Muscle of back (tissue), 13 donors: ENCODE measurements at places on chromosomes 2 and 18.
A peak's percentile ranks its signal among the peaks of the same experiment; 100 is the strongest.

DNA sequence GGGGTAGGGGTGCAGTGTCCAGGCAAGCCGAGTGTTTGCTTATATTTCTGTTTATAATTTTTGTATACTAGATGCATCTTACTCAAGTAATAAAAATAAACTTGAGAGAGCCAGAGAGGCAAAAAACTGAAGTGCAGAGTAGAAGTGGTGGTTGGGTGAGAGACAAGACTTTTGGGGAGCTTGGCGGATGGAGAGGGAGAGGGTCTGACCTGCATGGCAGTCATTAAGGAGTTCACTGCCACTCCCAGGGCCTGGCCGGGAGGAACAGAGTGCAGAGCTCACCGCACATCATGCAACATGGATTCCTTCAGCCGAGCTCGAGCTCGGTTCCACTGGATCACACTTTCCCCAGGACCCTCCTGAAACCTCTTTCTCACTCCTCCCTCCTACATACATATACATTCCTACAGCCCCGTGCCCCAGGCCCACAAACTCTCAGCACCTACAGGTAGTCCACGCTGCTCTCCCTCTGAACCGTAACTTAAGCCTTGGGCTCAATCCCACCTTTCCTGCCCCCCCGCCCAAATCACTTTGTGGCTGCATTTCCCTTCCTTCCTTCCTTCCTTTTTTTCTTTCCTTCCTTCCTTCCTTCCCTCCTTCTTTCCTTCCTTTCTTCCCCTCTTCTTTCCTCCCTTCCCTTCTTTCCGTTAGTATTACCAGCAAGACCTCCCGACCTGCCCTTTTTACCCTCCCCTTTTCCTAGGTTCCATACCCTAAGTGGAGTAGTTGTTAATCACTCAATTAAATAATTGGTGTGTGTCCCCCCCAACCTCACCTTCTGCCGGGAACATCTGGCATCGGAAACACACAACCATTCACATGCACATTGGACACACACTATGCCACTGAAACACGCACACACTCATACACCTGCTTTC is 37.1 kb upstream of the ATP6V1B1 start:
- no peak for DNase-seq

- no peak for DNase-seq
These were observed 42.9 kb upstream of the HS6ST1 start for GRCh38 chr2:128361376-128362131.

DNA sequence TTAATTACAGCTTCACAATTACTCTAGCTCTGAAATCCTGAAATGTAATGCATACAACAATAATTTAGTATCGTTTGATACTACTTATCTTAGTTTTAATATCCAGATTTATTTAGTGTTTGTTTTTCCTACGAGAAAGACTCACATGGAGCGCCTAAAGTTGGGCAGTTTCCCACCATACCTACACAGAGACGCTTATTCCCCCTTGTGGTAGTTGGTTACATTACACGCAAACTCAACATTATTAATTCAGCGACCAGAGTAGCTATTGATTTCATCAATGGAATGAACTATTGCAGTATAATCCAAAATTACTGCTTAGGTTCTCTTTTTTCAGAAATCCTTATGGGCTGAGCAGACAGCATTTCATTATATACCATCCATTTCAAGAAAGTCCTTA is 164.0 kb upstream of the REG3G start:
- DNase-seq = peak; percentile 15

GRCh38 chr2:188819792-188820191 is 154.4 kb upstream of the COL3A1 start:
- no peak for DNase-seq

- no peak for DNase-seq
These were observed 2.1 kb downstream of the COQ10B start for GRCh38 chr2:197455428-197455827.

- no peak for DNase-seq
These were observed 410.4 kb downstream of the DSC3 start for GRCh38 chr18:30632071-30632698.

DNA sequence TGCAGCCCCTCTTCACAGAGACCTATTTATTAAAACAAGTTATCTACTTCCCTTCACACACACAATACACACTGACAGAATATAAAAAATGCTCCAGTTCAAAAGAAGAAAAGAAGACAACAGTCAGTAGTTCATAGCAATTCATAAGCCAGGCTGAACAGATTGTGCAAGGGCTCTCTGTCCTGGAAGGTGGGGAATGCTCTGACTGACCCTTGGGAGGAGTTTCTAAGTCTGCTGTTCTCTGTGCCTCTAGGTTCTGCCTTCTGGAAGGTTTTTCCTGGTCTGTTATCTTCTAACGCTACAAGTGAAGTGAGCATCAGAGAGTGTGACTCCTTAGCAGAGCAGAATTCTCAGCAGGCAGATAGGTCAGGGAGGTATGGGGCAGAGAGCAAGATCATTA is 35.7 kb downstream of the SP3 start:
- no peak for DNase-seq

DNA sequence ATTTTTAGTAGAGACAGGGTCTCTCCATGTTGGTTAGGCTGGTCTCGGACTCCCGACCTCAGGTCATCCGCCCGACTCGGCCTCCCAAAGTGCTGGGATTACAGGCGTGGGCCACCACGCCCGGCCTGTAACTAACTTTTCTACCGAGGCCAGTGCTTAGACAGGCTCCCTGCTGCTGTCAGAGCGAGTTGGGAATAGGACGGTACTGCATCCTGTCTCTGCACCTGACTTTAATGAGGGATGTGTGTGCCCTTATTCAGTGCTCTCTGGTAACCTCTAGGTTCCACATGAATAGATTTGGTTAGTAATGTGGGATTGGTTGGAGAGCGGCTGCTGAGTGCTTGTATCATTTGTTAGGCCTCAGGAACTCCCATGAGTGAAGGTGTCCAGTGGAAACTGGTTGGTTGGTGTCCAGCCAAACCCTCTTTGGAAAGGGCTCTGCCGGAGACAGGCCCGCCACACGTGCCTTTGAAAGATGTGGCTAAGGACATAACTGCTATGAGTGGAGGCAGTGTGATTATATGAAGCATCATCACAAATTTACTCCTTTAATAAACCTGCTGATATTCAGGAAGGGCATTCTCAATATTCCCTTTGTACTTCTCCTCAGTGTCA is 36.6 kb downstream of the MYOM1 start:
- DNase-seq = no peak

DNA sequence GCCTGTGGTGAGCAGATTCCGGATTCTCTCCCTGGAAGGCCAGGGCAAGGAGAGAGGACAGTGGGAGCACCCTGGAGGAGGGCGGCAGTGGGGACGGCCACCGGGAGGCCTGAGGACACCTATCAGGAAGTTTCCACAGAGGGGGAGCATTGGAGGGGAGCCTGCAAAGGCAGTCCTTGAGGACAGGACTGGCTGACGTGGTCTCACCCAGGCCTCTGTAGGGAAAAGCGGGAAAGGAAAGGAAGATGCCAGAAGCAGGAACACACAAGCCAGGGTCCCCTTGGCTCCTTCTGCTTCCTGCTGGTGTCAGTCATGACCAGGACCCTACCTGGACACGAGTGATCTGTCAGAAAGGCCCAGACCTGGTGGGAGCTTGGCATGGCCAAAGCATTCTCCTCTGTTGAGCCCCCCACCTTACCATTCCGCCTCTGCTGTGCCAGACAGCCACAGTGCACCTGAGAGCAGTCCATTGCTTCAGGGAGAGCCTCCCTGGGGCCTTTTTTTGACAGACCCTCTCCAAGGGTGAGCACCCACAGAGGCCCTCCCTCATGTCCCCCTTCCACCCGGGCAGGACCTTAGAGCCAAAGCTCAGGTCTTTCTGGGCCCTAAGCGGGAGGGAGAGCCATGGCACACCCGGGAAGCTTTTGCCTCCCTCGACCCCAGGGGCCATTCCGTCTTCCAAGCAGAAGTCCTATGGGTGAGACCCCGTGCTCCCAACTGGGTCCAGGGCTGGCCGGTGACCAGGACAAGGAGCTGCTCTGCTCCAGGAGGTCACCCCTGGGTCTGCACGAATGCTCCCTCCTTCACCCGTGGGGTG is 333.1 kb downstream of the DYSF start:
- no peak for DNase-seq

GRCh38 chr2:71592181-71592711 is 138.9 kb downstream of the DYSF start:
- DNase-seq = no peak

DNA sequence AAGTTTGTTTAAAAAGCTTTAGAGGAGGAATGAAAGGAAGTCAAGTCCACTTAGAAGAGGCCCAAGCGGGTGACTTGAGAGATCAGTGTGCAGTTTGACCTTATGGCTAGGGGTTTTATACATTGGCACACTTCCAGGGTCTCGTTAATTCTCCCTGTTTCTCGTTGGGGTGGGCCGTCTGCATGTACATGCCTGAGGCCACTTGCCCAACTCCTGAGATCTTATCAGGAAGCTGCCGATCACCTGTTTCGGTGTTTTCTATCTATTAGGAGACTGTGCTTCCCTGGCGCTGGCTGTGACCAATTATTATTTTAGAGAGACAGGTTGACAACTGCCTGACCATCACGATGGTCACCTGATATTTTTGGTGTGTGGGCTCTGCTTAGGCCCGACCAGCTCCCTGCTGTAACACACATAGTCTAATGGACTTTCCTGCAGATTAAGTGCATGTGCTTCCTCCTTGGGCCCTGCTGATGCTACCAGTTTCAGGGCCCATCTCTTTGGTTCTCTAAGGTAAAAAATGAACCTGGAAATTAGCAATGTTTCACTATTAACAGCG is 31.0 kb upstream of the MSH6 start:
- DNase-seq = no peak

DNA sequence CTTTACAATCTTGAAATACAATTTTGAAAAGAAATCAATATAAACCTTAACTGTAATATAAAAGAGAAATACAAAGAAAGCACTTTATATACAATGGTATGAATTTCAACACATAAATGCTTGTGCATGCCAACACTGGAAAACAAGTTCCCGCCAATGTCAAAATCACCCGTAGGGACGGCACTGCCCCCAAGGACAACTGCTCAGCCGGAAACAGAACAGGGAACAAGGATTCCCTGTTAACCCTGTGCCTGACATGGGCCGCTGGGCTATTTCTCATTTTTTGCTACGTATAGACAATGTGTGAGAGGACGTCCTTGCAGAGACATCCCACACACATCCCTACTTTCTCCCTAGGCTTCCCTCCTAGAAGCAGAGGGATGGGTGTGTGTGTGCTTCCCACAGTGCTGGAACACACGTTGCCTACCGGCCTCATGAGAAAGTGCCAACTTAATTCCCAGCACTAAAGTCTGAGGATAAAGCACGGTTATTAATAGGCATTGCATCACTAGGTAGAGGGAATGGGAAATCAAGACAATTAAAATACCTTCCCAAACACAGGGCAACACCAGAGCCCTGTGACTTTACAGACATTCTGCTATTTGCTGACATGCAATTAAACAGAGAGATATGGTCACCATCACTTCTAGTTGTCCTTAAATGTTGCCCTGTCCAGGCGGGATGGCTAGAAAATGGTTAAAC is 14.4 kb downstream of the AFG3L2 start:
- no peak for DNase-seq

DNA sequence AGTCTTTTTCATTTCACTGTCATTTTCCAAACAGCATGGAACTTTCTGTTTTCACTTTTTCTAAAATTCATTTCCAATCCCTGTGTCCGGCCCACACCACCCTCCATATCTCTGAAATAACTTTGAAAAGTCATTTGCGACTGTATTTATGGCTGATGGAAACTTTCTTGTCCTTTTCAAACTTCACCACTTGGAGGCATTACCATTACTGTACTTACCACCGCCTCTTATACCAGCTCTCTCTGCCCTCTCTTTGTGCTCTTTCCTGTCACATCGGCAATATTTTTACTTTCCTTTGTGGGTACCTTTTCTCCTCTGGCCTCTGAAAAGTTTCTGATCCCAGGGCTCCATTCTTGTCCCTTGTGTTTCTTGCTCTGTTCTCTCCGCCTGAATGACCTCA is 39.5 kb upstream of the IL1RL1 start:
- DNase-seq = no peak

DNA sequence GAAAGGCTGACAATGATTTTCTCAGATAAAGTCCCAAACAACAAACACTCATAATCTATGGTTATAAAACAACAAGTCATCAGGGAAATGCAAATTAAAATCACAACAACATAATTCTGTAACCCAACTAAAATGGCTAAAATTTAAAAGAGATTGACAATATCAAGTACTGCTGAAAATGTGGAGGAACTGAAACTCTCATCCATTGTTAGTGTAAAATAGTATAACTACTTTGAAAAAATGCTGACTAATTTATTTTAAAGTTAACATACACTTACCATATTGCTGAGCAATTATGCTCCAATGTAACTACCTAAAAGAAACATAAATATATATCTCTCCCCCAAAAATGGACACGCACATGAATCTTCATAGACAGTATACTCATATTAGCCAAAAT is 245.9 kb upstream of the SPOPL start:
- DNase-seq = no peak

DNA sequence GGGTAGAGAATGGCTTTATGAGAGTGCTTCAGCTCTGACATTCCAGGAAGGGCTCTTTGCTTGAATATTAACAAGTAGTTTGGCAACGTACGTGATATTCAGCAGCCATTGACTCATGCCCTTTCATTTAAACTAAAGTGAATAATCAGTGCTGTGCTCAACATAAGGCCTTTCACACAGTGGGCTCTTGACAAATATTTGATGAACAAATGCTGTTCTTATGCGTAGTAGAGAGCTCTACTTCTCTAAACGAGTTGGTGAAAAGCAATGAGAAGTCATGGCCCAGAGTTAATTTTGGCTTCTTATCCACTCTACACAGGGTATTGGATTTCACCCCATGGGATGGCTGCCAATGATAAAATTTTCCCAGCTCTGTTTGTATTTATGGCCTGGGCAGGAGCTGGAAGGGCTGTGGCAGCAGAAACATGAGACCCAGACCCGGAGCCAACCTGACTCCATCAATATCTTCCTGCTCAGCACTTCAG is 338.9 kb downstream of the CCDC85A start:
- peak; percentile 42 for DNase-seq

- no peak for DNase-seq
These were observed 439.8 kb downstream of the TGIF1 start for GRCh38 chr18:3889803-3890202.

GRCh38 chr2:16438613-16439321 is 226.9 kb downstream of the CYRIA start:
- no peak for DNase-seq

DNA sequence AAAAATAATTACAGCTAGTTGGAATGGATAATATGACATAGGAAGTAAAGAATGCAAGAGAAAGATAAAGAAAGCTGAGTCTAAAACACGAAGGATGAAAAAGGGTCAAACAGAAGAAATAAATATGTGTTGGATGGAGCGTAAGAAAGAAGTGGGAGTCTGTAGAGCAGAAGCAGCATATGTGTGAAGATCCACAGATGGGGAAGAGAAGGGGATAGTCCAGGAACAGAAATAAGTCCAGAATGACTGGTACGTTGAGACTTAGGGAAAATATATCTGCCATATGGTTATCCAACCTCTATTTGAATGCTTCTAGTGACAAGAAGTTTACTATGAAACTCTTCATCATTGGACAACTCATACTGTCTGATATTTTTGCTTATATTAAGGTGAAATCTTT is 18.0 kb downstream of the ABCA12 start:
- DNase-seq = no peak

- no peak for DNase-seq
These were observed 827.2 kb upstream of the POU3F3 start for GRCh38 chr2:104026725-104027124.

GRCh38 chr2:111642586-111643327 is 241.2 kb downstream of the ANAPC1 start:
- no peak for DNase-seq

- no peak for DNase-seq
These were observed 149.5 kb upstream of the RBBP8 start for GRCh38 chr18:22783662-22784076.

GRCh38 chr18:23433360-23433759 is 19.7 kb upstream of the RIOK3 start:
- DNase-seq = no peak

- no peak for DNase-seq
These were observed 47.1 kb downstream of the HS1BP3 start for GRCh38 chr2:20603791-20604190.
